ENCODE measurements at places on chromosomes 7 and 10.

DNA sequence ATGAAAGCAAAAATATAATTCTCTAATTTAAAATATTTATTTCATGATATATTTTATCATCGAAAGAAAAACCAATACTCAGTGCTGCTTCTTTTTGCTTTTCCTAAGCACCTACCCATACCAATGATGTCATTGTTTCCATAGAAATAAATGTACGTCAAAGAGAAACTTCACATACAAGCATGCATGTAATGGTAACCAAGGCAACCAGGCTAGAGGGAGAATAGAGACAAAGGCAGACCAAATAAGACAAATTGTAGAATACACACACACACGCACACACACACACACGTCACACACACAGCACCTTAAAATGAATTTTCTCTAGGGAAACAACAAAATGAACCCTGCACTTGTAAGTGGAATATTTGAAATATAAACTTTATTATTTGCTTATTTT, 75.5 kb downstream of the MACC1 start:
- DNase-seq: no peak

DNA sequence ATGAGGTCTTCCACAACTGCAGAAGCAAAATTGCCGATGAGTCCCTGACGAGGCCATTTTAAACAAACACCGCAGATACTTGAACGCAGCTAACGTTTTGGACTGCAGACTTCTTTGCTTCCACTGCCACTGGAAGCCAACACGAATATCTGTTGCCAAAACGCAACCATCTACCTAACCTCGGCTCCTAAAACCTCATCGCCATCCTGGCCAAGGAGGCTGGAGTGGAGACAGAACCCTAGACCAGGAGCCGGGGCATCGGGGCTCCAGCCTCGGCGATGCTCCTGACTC, 493 bp downstream of the WDR91 start:
- peak; percentile 34 for DNase-seq

GRCh38 chr10:12504176-12504575, 154.8 kb downstream of the CAMK1D start:
- no peak for DNase-seq

DNA sequence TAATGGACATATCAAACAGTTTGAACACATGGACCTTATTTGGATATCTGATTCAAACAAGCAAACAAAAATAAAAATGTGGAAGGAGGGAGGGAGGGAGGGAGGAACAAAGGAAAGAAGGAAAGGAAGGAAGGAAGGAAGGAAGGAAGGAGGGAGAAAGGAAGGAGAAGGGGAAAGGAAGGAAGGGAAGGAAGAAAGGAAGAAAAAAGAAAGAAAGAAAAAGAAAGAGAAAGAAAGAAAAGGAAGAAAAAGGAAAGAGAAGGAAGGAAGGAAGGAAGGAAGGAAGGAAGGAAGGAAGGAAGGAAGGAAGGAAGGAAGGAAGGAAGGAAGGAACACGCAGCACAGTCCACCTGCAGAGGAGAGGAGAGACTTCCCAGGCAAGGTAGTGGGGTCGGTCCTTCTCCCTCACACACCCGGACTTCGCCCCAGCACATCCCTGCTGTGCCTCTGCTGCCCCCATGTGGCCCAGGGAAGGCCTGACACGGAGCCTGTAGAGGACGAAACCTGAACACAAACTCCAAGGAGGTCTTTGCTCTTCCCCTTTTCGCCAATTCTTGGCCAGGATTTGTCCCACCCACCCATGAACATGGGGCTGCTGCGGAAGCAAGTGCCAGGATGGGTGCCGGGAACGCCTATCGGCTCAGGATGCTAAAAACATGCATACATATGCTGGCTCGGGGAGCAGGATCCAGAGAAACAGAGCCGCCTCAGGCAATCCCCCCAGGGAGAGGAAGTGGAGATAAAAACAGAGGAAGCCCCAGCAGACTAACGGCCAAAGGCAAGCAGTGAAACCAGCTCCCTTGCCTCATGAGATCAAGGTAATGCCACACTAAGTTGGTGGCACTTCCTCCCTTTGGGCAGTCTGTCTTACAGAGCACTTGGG, 52.3 kb upstream of the DGKI start:
- DNase-seq: peak; percentile 85

DNA sequence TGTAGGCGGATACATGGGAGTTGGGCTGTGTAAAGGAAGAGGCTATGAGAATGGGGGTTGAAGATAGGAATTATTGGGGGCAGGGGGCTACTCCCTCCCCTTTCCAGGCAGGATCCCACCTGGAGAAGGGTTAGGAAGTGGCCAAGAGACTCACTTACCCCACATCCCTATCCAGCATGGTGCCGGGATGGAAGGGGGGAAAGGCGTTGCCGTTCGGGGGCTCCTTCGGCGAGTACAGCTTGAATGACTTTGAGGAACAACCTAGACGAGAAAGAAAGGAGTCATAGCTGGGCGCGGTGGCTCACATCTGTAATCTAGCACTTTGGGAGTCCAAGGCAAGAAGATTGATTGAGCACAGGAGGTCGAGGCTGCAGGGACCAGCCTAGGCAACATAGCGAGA, 8.9 kb downstream of the LDB1 start:
- no peak for DNase-seq

DNA sequence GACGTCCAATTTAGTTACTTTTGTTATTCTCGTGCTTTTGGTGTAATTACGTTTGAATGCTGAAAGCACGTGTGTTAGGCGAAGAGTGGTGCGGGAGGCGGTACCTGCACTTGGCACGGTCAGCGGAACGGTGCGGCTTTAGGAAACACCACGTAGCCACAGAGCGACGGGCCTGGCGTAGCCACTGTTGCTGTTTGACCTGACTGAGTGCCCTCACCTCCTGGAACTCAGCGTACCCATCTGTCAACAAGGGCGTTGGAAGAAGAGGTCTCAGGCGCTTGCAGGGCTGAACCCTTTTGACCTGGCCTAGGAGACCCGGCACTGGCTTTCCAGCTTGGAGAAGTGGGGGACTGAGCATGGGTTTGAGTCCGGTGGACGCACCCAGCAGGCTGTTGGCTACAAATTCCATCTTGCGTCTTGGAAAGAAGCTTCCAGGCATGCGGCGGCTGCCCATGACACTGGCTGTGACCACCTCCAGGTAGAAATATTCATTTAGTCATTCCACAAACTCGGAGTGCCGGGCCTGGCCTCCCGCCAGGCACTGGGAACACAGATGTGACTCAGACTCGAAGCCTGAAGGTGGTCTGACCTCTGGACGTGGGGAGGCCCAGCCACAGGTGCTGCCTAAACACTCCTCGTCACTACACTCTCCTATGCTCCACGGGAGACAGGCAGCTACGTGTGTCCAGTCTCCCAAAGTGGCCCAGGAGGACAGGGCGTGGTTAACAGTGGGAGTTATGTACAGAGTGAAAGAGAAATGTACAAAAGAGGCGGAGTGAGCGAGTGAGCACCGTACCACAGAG, 22.2 kb downstream of the FAM20C start:
- no peak for DNase-seq

- no peak for DNase-seq
These were observed 218.4 kb downstream of the CHRM2 start for GRCh38 chr7:137086896-137087295.

DNA sequence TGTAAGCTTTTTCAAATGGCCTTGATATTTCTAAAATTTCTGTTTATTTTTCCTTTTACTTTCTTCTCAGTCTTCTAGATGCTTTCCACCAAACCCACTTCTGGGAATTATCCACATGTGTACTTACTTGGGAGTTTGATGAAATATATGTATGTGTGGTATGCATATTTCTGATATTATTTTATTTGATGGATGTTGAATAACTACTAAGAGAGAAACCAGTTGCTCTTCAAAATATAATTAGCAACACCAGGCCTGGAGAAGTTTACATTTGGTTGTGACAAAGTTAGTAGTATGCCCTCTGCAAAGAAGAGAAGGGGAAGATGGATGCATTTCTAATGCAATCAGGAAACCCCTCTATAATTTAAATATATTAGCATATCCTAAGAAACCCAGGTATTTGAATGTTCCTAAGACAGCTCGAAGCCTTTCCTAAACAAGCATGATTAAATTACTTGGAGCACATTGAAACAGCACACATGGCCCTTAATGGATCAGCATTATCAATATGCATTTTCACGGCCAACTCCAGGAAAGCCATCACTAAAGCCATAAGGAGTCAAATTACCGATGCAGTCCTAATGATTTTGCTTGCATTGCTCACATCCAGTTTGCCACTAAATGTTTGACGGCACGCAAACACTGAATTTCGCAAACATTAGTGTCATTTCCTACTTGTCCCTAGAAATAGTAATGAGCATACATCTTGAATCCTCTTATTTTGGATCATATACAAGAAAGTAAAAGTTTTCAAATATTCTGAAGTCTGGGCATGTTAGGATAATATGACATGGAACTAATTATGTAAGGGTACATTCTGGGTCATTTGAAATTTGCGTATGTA, 393.8 kb downstream of the EXOC4 start:
- DNase-seq: no peak

DNA sequence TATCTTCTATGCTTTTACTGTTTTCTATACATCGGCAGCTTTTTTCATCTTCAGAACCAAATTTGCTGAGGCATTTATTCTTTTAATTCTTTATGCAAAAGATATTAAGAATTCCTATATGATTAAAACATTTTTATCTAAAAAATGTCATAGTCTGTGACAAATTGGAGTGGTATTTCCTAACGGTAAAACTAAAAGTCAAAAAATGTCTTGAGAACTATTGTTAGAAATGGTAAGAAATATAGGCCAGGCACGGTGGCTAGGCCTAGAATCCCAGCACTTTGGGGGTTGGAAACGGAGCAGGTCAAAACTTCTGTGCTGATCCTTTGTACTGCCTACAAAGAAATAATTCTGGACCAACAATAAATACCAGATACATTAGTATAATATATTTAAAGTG, 57.7 kb upstream of the PRR15 start:
- DNase-seq: no peak

- no peak for DNase-seq
These were observed 29.2 kb downstream of the COPG2 start for GRCh38 chr7:130639388-130639787.

- DNase-seq: no peak
These were observed 40.3 kb downstream of the PDZD8 start for GRCh38 chr10:117334926-117335325.

DNA sequence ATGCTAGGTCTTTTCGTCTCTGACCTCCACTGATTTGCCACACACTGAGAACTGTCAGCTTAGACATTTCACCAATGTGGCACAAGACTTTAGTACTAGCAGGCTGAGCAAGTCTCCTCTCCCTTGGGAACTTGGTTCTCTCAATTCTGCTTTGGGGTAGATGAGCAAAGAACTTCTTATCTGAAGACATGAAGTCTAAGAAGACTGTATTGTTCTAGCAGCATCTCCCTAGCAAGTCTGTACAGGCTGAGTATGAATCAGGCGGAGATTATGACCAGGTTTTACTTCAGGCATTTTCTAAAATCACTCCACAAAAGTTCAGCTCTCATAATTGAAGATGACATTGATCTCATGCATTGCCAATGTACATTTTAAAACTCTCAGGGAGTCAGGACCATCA, 23.8 kb upstream of the STN1 start:
- no peak for DNase-seq

DNA sequence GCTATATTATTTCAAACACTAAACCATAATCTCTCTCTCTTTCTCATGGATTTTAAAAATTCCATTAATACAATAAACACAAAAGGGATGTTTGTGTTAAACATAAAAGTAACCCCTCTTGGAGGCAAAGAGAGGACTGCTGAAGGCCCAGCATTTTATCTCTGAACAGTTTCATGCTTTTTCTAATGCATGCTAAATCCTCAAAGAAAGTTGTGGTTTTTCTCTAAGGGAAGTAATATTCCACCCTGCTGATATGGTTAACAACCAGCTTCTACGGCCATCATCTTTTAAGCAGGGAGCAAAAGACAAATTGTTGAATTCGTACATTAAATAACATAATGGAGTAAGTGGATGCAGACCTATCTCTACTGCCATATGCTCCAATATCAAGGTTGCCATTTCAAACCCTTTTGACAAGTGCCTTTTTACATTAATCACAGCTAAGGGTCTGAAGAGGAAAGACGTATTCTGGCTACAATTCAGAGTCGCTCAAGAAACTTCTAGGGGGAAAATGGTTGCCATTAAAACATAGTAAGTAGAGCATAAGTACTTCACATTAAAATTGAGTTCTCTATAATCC, 103.1 kb downstream of the SLC25A13 start:
- DNase-seq: no peak

GRCh38 chr7:130909881-130910672, 176.1 kb upstream of the KLF14 start:
- no peak for DNase-seq

GRCh38 chr7:69654381-69654780, 56.1 kb downstream of the AUTS2 start:
- no peak for DNase-seq

DNA sequence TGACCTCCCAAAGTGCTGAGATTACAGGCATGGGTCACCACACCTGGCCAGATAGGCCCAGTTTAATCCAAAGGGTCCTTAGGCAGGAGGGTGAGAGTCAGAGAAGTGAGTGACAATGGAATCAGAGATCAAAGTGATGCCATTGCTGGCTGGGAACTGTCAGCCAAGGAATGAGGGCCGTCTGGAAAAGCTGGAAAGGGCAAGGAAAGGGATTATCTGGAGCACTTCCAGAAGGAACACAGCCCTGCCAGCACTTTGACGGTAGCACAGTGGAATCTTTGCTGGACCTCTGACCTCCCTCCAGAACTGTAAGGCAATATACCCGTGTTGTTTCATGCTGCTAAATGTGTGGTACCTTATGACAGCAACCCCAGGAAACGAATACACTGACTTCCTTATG, 11.3 kb upstream of the TAS2R40 start:
- DNase-seq: no peak

DNA sequence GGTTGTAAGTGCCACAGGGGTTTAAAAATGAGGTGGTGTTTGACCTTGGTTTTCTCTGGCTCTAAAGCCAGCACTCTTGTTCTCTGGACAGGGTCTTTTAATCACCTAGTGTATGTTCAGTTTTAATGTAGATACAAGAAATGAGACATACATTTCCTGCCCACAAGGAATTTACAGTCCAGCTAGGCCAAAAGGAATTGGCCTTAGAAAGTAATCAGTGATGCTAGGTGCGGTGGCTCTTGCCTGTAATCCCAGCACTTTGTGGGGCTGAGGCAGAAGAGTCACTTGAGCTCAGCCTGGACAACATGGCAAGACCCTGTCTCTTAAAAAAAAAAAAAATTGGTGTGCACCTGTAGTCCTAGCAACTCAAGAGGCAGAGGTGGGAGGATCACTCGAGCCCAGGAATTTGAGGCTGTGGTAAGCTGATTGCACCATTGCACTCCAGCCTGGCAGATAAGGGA, 100.2 kb downstream of the LRMDA start:
- no peak for DNase-seq

- no peak for DNase-seq
These were observed 51.3 kb upstream of the FAM180A start for GRCh38 chr7:135799881-135800280.

DNA sequence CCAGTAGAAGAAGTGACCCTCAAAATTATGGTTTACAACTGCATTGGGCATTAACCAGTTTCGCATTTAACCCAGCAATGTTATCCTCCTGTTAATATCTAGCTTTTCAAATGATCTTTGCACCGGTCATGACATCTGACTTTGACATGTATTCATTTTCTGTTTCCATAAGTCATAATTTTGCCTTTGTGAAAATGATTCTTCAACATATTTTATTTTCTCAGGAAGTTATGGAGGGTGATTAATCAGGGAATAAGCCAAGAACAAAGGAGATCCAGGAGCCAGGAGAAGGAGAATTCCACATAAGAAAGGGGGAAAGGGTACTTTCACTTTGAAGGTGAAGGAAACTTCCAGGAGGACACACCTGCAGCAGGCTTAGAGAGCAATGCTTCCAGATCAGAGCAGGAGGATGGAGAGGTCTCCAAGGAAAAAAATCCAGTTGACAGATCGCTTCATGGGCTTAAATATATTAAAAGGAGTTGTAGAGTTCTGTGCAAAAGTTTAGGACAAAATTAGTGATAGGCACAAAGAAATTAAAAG, 92.1 kb upstream of the FAM3C start:
- DNase-seq: no peak

All from MM.1S (cell line).